ENCODE measurements at places on chromosomes 2 and 18.

GRCh38 chr2:167293943-167294775, 405.9 kb downstream of the XIRP2 start:
- DNase-seq, result no peak

GRCh38 chr2:37558623-37559022, 112.8 kb downstream of the CDC42EP3 start:
- DNase-seq, result no peak

DNA sequence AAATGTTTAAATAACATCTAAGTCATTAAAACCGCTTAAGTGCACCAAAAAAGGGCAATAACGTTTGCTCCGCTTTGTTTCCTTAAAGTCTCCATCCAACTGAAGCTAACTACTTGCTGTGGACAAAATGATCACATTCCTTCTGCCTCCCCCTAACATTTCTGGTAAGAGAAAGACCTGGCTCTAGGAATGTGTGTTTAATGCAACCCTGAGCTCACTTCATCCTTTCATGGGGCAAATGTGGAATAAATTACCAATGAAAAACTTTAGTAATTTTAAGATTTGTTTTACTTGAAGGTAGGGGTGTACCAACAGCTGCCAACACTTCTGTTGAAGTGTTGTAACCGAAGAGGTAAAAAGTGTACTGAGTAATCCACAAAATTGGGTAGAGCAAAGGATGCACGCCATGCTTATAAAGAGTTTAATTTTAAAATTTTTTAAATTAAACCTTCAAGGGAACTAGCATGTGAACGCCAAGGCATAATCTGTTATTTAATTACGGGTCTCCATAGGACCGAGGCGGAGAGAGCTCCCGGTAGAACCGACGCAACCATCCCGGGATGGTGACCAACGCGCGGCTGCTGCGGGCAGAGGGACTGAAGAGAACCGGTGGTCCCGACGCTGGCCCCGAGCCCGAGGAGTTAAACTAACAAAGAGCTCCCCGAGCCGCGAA, 1.1 kb downstream of the HNRNPLL start:
- no peak for DNase-seq

- no peak for DNase-seq
These were observed 64.4 kb downstream of the COL5A2 start for GRCh38 chr2:189115126-189115525.

DNA sequence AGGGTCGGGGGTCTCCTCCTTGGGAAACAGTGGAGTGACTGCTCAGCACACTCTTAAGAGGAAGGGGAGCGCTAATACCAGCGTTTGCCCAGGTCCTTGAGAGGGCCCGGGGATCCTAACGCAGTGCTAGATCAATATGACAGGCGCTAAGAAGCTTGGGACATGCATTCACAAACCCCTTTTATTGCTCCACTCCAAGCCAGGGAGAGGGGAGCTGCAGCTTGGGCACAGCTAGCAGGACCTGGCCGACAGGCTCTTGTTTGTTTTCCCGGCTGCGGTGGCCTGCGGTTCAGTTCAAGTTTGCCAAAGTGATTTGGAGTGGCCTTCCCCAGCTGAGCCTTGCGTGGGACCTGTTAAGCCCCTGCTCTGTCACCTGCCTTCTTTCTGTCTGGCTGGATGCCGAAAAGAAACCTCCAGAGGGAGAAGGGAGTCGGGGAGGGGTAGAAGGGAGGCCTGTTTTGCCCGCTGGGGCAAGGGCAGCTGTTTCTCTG, 152.1 kb downstream of the GLI2 start:
- DNase-seq, result peak; percentile 19

GRCh38 chr2:235693279-235693678, 199.4 kb downstream of the AGAP1 start:
- no peak for DNase-seq

DNA sequence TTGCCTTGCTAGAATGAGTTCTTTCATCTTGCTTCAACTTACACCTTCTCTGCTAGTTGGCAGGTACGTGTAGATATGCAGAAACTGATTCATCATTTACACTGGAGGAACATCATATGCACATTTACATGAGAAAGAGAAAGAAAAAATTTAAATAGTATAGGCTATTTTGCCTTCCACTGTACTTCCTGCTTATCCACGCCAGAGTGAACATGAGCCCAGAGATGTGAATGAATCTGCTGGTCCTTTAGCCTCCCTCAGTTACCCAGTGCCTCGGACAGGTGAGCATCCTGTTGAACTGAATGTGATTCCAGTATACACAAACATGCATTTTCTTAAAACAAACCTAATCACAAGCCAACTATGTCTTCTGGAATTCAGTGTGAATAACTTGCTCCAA, 83.6 kb downstream of the SESTD1 start:
- no peak for DNase-seq

DNA sequence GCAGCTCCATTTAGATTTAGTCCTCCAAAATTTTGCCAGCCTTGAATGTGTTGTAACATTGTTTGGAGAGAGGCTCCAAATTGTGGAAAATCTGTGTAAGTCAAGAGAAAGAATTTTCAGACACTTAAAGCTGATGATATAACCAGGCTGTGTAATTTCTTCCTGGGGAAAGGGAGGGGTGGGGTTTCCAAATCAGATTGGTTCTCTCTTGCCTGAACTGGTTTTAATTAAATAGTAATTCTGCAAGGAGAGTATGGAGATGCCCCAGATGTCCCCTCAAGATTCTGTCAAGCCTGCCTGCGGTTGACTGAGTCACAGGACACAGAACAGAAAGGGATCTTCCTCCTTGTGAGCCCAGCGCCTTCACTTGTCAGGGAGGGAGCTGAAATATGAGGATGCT, 54.5 kb downstream of the C18orf63 start:
- DNase-seq, result no peak

DNA sequence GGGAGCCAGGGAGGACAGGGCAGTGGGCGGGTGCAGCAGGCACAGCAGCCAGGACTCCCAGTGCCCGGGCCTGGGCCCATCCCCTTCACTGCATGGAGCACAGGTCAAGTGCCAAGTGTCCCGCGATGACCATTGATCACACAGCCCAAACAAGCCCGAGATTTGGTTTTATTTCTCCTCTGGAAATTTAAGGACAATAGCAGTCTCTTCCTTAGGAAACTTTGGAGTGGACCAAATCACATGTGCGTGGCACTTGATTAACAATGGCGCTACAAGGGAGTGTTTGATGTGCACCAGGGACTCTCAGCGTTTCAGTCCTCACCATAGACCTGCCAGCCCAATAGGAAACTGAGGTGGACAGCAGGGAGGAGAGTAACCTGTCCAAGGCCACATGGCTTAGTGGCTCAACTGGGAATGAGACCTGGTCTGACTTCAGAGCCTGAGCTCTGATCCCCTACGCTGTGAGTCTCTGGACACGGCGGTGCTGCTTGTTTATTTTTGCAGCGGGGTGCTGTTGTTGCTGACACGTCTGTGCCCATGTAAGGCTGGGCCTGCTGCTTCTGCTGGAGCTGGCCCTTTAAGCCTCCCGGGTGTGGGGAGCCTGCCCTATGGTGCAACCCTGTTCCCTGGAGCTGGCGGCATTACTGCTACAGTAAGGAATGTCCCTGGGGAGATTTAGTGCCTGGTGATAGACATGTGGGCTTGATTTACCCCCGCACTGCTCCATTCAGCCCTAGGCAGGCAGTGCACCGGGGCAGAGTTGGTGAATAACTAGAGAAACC, 194.2 kb downstream of the INHBB start:
- DNase-seq, result no peak

GRCh38 chr2:198710562-198710961, 747.2 kb downstream of the SATB2 start:
- no peak for DNase-seq

DNA sequence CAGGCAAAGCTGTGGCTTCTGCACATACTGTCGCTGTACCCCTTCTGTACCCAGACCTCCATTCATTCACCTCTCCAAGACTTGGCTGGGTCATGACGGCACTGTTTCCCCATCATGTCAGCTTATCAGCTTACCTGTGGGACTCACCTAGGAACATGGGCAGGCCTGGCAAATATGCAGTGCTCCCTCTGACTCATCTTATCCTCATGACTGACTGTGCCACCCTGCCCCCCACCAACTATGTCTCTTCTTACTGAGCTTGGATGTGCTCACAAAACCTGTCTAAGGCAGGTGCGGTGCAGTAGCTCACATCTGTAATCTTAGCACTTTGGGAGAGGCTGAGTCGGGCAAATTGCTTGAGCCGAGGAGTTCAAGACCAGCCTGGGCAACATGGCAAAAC, 152.4 kb downstream of the MGAT5 start:
- DNase-seq, result no peak

DNA sequence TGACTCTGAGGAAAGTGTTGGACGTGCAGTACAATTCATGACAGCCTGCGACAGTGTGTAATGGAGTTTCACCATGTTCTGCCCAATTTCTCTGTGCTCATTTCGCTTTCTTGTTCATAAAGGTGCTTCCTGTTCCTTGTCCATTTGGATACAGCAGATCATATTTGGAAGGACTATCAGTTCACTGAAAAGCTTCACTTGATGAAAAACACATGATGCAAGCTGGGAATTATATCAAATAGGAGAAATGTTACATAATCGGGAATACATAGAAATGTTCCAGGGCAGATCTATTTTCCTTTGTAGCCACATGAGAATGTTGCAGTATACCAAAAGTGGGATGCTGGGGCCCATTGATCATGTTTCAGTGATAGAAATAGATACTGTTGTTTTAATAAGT, 266.3 kb upstream of the SLC14A2 start:
- DNase-seq, result no peak

DNA sequence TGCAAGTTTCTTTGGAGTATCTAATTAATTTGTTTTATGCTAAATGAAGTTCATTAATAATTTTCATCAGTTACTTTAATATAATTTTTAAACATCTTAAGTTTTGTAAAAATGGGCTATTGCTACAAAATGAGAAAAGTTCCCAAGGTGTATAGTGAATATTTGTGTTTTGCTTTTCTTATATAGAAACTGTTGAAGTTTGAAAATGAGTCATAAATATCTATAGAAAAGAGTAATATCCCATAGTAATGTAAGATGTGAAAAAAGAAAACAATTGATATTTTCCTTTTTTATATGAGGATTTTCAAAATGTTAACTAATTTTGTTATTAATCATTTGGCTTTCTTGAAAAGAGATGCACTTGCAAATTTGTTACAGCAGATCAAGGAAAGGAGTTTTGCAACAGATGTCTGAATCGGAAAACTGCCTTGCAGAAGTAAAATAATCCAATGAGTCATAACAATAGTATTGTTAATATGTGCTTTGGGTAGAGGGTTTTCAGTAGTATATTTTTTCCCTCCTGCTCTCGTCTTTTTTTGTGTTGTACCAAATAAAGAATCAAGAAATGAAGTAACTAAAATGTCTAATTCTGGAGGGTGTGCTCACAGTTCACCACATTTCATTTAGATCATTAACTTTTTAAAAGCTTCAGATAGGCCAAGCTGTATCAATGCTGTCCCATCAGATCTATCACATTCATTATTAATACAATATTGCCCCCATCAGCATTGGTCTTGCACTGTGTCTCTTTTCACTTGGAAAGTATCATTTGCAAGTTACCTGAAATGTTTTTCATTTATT, 15.5 kb downstream of the DUSP19 start:
- DNase-seq, result no peak

DNA sequence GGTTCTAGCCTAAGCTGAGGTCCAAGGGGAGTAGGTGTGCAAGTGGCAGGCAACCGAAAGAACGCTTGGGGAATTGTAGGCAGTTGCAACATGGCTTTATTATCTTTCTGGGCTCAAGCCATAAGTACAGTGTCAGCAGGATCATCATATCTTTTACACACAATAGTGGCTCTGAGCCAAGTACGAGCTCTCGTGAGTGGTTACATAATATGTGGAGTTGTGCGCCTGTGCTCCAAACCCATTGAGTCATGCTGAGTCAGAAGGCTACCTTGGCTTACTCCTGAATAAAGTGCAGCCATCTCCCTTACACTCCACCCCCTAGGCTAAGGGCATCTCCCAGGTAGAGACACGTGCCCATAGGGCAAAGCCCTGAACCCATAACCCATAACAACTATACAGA, 233.9 kb downstream of the SATB2 start:
- DNase-seq, result no peak

DNA sequence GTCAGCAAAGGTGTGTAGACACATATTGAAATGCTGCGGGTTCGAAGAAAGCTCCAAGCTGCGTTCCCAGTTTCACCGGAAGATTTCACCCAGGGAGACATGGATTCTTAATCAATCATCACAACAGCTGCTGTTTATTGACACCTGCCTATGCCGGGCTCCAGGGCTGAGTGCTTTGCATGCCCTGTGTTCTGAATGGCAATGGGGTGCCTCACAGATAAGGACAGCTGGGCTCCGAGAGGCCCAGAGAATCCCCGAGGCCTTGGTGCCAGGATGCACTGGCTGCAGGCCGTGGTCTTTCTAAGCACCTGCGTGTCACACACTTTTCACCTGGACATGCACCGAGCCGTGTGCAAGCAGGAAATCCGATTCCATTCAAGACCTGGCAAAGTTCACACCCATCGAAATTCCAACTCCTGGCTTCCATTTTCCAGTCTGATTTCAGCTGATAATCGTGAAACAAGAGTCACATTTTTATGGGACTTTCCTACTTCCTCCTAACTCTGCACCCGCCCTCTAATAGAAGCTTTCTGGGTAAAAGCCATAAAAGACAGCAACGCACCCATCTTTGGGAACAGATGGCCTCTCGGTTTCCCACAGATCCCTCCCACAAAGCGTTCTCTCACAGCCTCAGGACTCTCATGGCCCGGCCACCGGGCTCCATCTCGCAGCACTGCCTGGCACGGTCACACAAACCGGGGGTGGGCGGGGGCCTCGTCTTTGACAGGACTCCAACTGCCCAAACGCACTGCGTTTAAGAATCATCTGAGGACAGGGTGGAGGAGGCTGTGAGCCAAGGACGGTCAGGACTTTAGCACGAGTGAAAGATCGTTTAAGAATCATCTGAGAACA, 245.6 kb upstream of the SALL3 start:
- no peak for DNase-seq

Measured in prostate gland (tissue), 2 donors.